ENCODE measurements at places on chromosomes 5 and 9. TPM values are rescaled to one million over a fixed set of nuclear protein-coding genes. Genes with fewer than 3 reads are reported as not detected.
A peak's percentile ranks its signal among the peaks of the same experiment; 100 is the strongest.

- no peak overlapping the region for H3K4me3 ChIP-seq
- H3K4me1 ChIP-seq, result peaks cover 26% of the 10 kb centered on the region
These were observed 6.7 kb downstream of the CORO2A start for GRCh38 chr9:98185611-98186171.

- H3K27me3 ChIP-seq, result no peaks in the 10 kb centered on the region
- DNase-seq, result peak; percentile 60
- H3K36me3 ChIP-seq, result no peaks in the 10 kb centered on the region
These were observed 87.0 kb downstream of the ZNF618 start for GRCh38 chr9:113963017-113963620.

GRCh38 chr5:142852416-142853198 lies 82.4 kb downstream of the ARHGAP26 start:
- H3K4me3 ChIP-seq, result no peak overlapping the region
- no peak overlapping the region for H3K27ac ChIP-seq
- peaks cover 27% of the 10 kb centered on the region for H3K4me1 ChIP-seq

The CCL27 gene
- total RNA-seq, result not detected

GRCh38 chr5:175872287-175873087 lies 1.1 kb downstream of the CPLX2 start:
- H3K27me3 ChIP-seq, result peaks cover 47% of the 10 kb centered on the region
- H3K36me3 ChIP-seq, result no peaks in the 10 kb centered on the region
- no peak overlapping the region for H3K27ac ChIP-seq
- no peak for DNase-seq

GRCh38 chr9:134984372-134985265 lies 66.9 kb upstream of the FCN1 start:
- no peak overlapping the region for H3K4me3 ChIP-seq
- DNase-seq, result no peak
- H3K27me3 ChIP-seq, result peaks cover 59% of the 10 kb centered on the region
- H3K4me1 ChIP-seq, result no peaks in the 10 kb centered on the region
- H3K36me3 ChIP-seq, result no peaks in the 10 kb centered on the region

The SV2C gene
- 1.8 TPM for total RNA-seq

The PRUNE2 gene
- total RNA-seq, result 311 TPM

The CCDC192 gene
- total RNA-seq, result not detected

DNA sequence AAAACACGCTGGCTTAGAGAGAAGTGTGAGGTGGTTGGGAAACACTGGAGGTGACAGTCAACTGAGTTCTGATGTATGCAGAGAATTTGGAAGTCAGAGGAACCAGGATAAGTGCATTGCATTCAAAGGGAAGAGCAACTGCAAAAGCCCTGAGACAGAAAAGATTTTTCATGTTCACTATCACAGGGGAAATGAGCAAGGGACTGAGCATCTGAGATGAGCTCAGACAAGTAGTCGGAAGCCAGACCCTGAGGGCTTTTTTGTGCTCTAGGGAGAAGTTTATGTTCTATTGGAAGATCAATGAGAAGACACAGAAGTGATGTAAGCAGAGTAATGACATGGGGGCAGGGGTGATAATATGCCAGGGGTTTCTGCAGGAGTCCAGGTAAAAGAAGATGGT lies 97.5 kb downstream of the HTR4 start:
- no peak overlapping the region for H3K4me3 ChIP-seq
- H3K27me3 ChIP-seq, result no peaks in the 10 kb centered on the region
- DNase-seq, result no peak
- H3K27ac ChIP-seq, result no peak overlapping the region
- no peaks in the 10 kb centered on the region for H3K36me3 ChIP-seq
- no peaks in the 10 kb centered on the region for H3K4me1 ChIP-seq

GRCh38 chr9:104278929-104279496 lies 184.9 kb downstream of the SMC2 start:
- no peak overlapping the region for H3K27ac ChIP-seq
- DNase-seq, result no peak
- H3K27me3 ChIP-seq, result no peaks in the 10 kb centered on the region

DNA sequence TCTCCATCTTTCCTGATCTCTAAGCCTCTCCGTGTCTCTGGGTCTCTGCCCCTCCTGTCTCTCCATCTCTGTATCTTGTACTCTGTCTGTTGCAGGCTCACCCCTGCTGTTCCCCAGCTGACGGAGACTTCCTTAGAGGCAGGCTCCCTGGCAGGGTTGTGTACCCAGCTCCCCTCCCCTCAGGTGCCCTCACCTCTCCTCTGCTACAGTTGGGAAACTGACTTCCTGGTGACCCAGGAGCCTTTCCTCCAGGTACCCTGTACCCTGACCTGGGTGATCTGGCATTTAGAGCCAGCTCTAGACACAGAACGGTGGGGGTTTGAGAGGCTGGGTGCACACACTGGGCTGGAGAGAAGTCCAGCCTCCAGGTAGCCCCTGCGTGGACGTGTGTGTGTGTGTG lies 37.7 kb downstream of the CXXC5 start:
- H3K27ac ChIP-seq, result peak overlapping the region; percentile 59
- DNase-seq, result peak; percentile 19
- H3K36me3 ChIP-seq, result peaks cover 34% of the 10 kb centered on the region
- H3K4me1 ChIP-seq, result peaks cover 56% of the 10 kb centered on the region
- no peaks in the 10 kb centered on the region for H3K27me3 ChIP-seq

The PCDHA11 gene
- not detected for total RNA-seq

GRCh38 chr5:136075466-136075891 lies 46.7 kb downstream of the TGFBI start:
- DNase-seq, result no peak
- no peak overlapping the region for H3K27ac ChIP-seq
- H3K4me3 ChIP-seq, result no peak overlapping the region
- no peaks in the 10 kb centered on the region for H3K27me3 ChIP-seq

DNA sequence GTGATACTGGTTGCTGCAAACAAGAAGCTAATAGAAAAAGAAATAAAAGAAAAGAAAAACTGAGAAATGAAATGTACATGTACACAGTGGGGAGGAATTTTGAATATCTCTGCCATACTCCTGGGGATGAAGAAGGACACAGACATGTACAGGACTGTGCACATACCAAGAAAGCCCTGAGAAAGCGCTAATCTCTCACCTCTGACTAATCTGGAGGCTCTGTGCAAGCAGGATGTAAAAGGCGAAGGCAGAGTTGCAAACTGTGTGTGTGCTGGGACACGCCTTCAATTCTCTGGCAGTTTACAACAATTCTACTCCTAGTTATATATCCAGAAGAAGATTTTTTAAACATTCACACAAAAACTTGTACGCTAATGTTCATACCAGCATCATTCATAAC lies 211.4 kb downstream of the KIAA0825 start:
- H3K4me1 ChIP-seq, result no peaks in the 10 kb centered on the region
- peak; percentile 15 for DNase-seq
- no peaks in the 10 kb centered on the region for H3K27me3 ChIP-seq
- H3K4me3 ChIP-seq, result no peak overlapping the region
- no peaks in the 10 kb centered on the region for H3K36me3 ChIP-seq
- H3K27ac ChIP-seq, result no peak overlapping the region

DNA sequence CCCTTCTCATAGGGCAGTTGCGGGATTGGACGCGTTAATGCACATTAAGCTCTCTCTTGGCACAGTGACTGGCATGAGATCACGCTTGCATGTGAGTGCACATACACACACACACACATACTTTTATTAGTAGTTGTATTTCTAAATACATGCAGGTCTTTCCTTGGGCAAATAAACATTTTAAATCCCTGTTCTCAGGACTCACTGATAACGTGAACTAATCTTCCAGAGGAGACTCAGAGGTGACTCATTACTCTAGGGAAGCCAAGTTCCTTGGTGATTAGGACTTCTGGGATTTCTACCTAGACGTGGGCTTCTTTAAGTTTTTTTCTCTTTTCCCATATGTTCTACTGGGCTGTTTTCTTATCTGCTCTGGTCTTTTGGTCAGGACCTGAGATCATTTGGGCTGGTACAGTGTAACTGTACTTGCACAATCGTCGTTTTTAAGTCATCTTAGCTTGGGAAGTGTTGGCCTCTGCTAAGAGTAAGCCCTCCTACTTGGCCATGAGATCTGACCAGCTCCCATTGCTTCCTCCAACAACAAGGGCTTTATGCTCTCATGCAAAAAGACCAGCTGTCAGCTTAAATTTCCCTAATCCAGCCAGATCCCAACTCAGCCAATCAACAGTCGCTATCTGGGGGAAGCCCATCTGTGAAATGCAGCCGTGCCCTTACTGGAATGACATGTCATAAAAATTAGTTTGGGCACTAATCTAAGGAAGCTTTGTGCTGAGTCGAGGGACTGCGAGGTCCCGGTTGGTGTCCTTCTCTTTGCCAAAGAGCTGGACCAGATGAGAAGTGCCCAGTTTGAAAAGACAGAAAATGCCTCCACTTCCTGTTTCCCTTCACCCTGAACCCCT lies 176.4 kb upstream of the ANKRD55 start:
- H3K27me3 ChIP-seq, result no peaks in the 10 kb centered on the region
- peak overlapping the region; percentile 72 for H3K27ac ChIP-seq
- H3K36me3 ChIP-seq, result no peaks in the 10 kb centered on the region
- H3K4me1 ChIP-seq, result peaks cover 28% of the 10 kb centered on the region

GRCh38 chr9:110555551-110556331 lies 23.8 kb downstream of the SVEP1 start:
- peak; percentile 28 for DNase-seq
- no peak overlapping the region for H3K4me3 ChIP-seq
- no peaks in the 10 kb centered on the region for H3K36me3 ChIP-seq
- H3K27ac ChIP-seq, result peak overlapping the region; percentile 64
- H3K27me3 ChIP-seq, result no peaks in the 10 kb centered on the region
- H3K4me1 ChIP-seq, result peaks cover 21% of the 10 kb centered on the region

DNA sequence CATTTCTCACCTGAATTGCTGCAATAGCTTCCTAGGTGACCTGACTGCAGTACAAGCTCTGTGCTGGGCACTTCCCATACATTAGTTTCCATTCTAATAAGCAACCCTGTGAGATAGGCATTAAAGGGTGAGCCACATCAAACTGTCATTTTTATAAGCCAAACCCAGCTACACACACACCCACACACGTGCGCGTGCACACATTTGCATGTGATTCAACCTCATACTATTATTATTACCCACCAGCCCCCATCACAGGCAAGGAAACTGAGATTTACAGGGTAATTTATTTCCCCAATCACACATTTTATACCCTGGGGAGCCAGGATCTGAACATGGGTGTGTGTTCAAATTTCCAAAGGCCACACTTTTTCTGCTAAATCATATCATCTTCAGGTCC lies 93.6 kb downstream of the TTLL11 start:
- H3K27me3 ChIP-seq, result no peaks in the 10 kb centered on the region
- peaks cover 34% of the 10 kb centered on the region for H3K4me1 ChIP-seq
- no peak overlapping the region for H3K27ac ChIP-seq
- H3K4me3 ChIP-seq, result no peak overlapping the region
- no peak for DNase-seq

DNA sequence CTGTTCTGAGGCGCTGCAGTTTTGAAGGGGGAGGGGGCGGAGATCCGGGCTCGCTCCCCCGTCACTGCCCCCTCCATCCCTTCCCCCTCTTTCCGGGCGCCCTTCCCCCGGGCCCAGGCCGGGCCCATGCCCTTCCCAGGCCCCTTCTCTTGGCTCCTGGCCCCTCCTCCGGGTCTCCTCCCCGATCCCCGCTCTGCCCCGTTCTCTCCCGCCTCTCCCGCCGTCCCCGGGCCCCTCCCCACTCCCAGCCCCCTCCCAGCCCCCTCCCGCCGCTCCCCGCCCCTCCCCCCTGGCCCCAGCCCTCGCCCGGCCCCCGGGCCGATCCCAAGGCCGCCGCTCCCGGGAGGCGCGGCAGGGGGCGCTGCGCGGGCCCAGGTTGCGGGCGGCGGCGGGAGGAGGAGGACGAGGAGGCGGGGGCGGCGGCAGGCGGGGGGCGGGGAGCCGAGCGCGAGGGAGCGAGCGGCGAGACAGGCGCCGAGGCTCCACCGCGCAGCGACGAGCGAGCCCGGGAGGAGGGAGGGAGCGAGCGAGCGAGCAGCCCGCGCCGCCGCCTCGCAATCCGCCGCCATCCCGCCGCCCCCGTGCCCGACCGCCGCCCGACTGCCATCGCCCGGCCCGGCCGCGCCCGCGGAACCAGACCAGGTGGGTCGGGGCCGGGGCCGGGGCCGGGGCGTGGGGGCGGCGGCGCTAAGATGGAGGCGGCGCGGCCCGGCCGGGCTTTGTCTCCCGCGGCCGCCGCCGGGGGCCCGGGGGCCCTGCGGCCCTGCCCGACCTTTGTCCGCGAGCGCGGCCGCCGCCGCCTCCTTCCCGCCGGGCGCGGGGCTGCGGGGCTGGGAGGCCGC lies at the start of gene PRRC2B:
Gene PRRC2B, plus strand, starts transcription at position 465 of the 842 bp plus-strand sequence. CDS start 36,059 bp downstream, outside the sequence.
- no peaks in the 10 kb centered on the region for H3K36me3 ChIP-seq
- H3K27me3 ChIP-seq, result no peaks in the 10 kb centered on the region
- H3K4me3 ChIP-seq, result peak within 1 kb of the TSS; percentile 86
- H3K27ac ChIP-seq, result peak within 1 kb of the TSS; percentile 99

DNA sequence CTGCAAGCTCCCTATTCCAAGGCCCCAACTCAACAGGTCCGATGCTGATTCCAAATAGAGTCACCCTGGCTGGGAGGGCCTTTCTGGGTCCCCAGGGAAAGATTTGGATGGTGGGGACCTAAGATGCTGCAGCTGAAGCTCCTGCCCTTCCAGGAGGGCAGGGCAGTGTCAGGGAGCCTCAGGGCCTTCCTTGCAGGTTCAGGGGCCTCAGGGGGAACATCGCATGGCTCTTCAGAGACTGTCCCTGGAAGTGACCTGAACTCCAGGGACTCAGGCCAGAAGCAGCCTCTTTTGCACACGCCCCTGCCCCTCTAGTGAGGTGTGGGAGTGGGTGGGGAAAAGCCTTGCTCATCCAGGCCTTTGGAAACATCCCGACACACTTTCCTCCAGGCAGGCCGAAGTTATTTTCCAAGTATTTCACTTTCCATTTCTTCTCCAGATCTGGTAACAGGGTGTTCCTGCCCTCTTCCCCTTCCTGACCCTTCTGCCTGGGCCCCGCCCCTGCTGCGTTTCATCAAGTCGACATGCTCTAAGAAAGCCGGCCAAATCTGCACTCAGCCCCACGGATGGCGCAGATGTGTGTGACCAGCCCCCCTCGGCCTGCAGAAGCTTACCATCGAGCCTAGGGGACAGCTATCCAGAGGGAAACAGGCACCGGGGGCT lies 159.5 kb downstream of the FGF18 start:
- DNase-seq, result peak; percentile 52
- peak overlapping the region; percentile 50 for H3K27ac ChIP-seq
- H3K4me1 ChIP-seq, result no peaks in the 10 kb centered on the region

- no peaks in the 10 kb centered on the region for H3K4me1 ChIP-seq
- no peak overlapping the region for H3K4me3 ChIP-seq
- no peaks in the 10 kb centered on the region for H3K36me3 ChIP-seq
- H3K27me3 ChIP-seq, result no peaks in the 10 kb centered on the region
- H3K27ac ChIP-seq, result no peak overlapping the region
These were observed 151.2 kb upstream of the KIF2A start for GRCh38 chr5:62154758-62155157.

GRCh38 chr9:89928106-89928505 lies 323.3 kb downstream of the GADD45G start:
- no peak overlapping the region for H3K4me3 ChIP-seq
- H3K4me1 ChIP-seq, result peaks cover 25% of the 10 kb centered on the region
- H3K27me3 ChIP-seq, result no peaks in the 10 kb centered on the region
- DNase-seq, result no peak
- no peak overlapping the region for H3K27ac ChIP-seq

The DAB2 gene
- total RNA-seq, result 66.5 TPM

GRCh38 chr9:31542384-31543055 lies 841.9 kb upstream of the ACO1 start:
- no peak overlapping the region for H3K27ac ChIP-seq
- no peaks in the 10 kb centered on the region for H3K27me3 ChIP-seq
- H3K4me3 ChIP-seq, result no peak overlapping the region
- DNase-seq, result peak; percentile 53

- no peak for DNase-seq
- peaks cover 3% of the 10 kb centered on the region for H3K4me1 ChIP-seq
- H3K27me3 ChIP-seq, result no peaks in the 10 kb centered on the region
- H3K4me3 ChIP-seq, result no peak overlapping the region
- H3K27ac ChIP-seq, result no peak overlapping the region
These were observed 30.0 kb upstream of the PLPP1 start for GRCh38 chr5:55564721-55565120.

GRCh38 chr5:4019009-4019769 lies 423.6 kb downstream of the IRX1 start:
- DNase-seq, result no peak
- H3K36me3 ChIP-seq, result no peaks in the 10 kb centered on the region
- H3K27ac ChIP-seq, result peak overlapping the region; percentile 60
- H3K4me3 ChIP-seq, result no peak overlapping the region
